ENCODE measurements at places on chromosomes 1 and 21.

GRCh38 chr1:7590426-7590790 is 180.7 kb upstream of the VAMP3 start:
- DNase-seq = no peak

DNA sequence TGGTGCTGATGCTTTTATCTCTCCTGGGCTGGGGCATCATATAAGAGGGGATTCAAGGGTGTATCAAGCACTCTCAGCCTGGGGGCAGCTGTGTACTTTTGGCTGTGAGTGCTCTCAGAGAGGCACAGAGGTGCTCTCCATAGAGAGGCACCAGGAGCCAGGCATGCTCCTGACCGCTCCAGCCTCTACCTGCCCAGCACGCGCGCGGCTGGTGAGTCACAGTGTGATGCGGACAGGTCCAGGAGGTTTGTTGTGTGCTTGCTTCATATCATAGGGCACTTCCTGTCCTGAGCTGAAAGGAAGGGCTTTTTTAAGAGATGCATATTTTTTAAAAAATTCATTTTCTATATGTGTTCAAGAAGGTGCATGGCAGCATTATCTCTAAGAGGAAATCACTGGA is 93.6 kb upstream of the BCAR3 start:
- DNase-seq = no peak

GRCh38 chr1:23980728-23981070 is 572 bp upstream of the SRSF10 start:
- DNase-seq = no peak

DNA sequence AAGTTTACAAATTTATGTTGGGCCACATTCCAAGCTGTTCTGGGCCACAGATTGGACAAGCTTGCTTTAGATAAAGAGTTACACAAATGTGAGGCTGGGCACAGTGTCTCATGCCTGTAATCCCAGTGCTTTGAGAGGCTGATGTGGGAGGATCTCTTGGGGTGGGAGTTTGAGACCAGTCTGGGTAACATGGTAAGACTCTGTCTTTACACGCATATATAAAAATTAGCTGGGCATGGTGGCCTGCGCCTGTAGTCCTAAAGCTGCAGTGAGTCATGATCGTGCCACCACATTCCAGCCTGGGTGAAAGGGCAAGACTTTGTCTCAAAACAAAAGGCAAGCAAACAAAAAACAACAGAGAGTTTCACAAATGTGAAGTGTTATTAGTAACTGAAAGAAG is 5.9 kb upstream of the VCAM1 start:
- no peak for DNase-seq

DNA sequence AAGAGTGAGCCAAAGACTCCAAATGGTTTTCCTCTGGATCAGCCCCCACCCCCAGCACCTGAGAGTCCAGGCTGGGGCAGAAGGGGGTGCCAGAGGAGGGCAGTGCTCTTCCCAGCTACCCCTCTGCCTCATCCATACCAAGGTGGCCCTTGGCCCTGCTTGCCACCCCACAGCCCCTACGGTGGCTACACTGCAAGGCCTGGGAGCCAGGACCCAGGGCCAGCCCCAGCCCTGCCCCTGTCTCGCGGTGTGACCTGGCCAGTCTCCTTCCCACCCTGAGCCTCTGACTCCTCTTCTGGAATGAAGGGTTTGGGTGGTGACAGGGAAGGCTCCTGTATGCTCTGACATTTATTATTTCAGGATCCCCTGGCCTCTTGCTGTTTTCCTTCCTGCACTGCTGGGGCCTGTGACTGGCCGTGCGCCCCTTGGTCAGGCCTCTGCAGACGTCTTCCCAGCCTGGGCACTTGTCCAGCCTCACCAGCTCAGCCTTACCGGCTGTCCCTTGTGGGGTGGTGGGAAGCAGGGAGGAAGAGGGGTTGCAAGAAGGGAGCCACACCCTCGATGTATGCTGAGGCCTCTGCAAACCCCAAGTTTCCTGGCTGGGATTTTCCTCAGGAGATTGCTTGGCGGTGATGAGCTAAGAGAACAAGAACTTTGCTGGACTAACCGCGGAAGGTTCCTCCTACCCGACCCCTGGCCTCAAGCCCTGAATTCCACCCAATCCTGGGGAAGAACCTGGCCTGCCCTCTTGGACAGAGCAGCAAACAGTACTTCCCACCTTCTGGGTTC is 13.5 kb downstream of the ASAP3 start:
- no peak for DNase-seq

GRCh38 chr21:31442339-31442738 is 98.3 kb upstream of the TIAM1 start:
- no peak for DNase-seq
